ENCODE measurements at places on chromosomes 5 and 9.

GRCh38 chr5:7405277-7405676, 9.3 kb downstream of the ADCY2 start:
- no peak for DNase-seq

DNA sequence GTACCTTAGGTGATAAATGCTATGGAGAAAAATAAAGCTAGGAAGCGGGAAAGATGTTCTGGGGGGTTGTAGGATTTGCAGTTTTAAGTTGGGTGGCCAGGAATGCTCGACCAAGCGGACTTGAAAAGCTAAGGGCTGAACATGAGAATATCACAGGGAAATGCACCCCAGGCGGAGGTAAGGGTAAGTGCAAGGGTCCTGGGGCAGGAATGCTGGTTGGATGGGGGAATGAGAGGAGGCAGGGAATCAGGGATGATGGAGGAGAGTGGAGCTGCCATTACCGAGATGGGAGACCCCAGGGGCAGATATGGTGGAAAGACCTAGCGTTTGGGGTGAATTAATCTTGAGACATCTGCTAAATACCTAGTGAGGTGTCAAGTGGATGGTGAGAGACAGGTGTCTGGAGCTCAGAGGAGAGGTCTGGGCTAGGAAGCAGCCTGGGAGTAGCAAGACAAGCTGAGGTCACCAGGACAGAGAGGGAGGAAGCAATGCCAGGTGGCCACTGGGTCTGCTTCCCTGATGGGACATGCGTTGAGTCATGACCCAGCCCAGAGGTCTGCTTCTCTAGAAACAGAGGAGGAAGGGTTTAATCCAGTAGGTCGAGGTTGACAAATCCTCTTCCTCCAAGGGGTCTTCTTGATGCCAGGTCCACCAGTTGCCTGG, 77.7 kb upstream of the ASS1 start:
- DNase-seq: no peak

DNA sequence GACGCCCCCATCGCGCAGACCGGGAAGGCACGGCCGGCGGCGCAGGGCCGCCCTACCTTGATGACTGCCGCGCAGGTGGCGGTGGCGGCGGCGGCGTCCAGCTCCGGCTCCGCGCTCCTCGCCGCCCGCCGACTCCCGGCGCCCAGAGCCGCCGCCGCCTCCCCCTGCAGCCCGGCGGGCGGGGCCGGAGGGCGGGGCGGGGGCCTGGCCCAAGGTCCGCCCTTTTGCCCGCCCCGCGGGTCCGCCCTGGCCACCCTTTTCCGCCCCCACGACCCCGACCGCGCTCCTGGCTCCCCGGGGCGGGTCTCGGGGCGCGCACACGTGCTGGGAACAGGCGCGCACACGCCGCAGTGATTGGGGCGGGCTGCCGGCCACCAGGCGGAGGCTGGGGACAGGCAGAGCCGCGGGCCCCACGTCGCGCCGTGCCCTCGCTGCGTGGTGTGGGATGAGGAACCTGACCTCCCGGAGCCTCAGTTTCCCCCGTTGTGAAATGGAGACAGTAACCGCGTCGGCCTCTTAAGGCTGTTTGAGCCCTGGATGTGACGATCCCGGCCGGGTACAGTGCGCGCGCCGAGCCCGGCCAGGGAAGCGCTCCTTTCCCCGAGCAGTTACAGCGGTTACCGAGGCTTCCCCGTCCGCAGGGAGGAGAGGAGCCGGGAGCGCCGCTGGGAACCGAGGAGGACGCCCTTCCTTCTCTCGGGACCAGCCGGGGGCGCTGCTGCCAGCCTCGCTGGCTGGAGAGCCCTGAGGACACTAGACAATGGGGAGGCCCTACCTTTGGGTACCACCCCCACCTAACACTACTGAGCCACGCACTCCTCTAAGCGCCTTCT, at the start of gene CORO2A:
Gene CORO2A, minus strand, starts transcription at position 135 of the 833 bp plus-strand sequence. CDS start 34,977 bp downstream, outside the sequence.
- DNase-seq: peak; percentile 69

DNA sequence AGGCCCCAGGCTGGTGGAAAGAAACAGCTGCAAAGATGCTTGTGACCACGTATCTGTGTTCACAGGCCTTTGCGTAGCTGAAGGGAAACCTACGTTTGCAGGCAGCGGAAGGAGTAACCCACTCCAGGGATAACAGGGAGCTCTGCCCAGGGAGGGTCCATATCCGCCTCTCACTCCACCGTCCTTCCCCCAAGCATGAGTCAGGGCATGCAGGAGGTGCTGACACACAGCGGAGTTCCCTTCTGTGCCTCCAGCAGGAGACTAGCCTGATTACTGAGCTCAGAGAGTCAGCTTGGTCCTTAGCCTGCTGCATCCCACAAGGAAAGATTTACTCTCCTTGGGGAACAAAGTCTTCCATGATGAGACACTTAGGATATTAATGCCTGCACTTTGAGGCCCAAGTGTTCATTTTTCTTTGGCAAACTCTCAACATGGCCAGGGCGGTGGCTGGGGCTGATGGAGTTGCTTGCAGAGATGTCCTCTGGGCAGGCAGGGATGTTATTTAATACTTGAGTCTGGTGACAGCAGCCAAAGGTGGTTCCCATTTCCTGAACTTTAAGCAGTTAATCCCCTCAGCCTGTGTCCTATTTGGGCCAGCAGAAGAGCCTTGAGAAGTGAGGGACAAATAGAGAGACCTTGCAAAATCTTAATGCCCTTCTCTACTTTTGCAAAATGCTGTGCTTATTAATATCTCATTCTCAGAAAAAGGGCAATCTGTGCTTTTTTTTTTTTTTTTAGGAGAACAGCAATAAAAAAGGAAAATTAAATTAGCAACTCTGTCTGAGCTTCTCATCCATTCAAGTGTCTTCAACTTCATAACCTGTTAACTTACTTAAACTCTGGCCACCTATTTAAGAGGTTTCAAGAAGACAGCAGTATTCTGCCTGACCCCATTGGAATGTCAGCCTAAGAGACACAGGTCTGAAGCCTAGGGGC, 222.1 kb downstream of the HSPA4 start:
- no peak for DNase-seq

DNA sequence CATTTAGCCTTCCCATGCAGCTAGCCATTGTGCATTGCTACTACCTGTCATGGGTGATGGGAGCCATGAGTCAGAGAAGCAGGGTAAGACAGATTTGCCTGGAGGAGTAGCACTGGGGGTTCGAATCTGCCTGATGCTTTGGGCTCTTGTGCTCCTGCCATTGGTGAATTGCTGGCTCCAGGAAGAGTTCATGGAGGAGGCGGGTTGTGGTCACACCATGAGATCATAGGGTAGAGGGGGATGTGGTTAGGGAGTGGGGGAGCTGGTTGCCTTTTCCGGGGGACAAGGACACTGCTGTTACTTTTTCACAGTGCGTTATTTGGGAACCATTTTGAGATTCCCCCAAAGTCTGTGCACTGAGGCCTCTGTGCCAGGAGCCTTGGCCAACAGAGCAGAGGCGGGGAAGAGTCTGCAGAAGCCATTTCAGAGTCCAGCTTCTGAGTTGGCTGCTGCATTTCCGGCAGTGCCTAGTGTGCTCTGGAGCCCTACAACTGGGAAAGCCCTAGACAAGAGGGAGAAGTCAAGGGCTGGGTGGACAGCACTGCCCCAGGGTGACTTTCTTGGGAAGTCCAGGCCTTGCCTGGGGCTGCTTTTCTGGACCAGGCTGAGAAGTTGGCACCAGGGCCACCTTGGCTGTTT, 6.2 kb downstream of the ANGPTL2 start:
- DNase-seq: no peak

DNA sequence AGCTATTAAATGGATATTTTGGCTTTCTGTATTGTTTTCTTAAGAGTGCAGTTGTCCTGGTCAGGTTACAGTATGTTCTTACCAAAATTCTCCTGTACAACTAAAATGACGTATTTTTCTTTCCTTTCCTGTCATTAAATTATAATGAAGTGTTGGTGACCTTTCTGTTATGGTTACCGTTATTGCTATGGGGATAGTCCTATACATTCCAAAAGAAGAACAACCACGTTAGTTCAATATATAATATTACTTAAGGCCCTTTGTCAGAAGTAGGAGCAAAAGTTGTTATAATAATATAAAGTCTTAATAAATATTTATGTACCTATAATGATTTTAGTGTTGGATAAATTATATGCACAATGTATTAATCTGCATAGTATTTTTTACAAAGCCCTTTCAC, 82.4 kb upstream of the NREP start:
- no peak for DNase-seq

DNA sequence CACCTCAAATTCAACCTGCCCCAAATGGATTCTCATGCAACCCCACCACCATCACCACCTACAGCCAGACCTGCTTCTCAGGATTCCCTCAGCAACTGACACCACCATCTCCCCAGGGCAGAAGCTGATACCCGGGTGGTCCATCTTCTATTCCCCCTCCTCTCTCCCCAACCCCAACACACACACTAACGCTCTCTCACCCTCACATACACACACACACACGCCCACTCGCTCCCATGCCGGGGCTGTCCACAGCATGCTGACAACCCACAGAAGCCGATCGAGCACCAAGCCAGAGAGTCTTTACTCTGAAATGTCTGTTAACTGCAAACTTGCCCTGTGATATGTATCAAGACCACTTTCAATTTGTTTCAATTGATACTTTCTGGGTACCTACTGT, 28.4 kb downstream of the B4GALT1 start:
- no peak for DNase-seq

- peak; percentile 59 for DNase-seq
Observed at GRCh38 chr9:14846871-14847311, 63.3 kb downstream of the FREM1 start.

DNA sequence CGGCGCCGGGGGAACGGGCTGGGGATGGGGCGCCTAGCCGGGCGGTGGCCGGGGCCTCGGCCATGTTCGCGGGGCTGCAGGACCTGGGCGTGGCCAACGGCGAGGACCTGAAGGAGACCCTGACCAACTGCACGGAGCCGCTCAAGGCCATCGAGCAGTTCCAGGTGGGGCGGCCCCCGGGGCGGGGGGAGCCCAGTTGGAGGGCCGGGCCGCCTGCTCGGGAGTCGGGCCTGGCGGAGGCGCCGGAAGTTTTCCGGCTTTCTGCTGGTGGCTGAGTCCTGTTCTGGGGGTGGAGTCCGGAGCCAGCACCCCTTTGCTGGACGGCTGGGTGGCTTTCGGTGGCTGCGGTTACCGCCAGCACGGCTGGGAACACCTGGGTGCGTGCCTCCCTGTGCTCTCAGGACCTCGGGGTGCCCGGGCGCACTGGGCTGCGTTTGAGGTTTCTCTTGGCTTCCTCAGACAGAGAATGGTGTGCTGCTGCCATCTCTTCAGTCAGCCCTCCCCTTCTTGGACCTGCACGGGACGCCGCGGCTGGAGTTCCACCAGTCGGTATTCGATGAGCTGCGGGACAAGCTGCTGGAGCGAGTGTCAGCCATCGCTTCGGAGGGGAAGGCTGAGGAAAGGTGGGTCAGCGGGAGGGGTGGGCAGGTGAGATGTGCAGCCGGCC, 454 bp downstream of the NELFB start:
- no peak for DNase-seq

DNA sequence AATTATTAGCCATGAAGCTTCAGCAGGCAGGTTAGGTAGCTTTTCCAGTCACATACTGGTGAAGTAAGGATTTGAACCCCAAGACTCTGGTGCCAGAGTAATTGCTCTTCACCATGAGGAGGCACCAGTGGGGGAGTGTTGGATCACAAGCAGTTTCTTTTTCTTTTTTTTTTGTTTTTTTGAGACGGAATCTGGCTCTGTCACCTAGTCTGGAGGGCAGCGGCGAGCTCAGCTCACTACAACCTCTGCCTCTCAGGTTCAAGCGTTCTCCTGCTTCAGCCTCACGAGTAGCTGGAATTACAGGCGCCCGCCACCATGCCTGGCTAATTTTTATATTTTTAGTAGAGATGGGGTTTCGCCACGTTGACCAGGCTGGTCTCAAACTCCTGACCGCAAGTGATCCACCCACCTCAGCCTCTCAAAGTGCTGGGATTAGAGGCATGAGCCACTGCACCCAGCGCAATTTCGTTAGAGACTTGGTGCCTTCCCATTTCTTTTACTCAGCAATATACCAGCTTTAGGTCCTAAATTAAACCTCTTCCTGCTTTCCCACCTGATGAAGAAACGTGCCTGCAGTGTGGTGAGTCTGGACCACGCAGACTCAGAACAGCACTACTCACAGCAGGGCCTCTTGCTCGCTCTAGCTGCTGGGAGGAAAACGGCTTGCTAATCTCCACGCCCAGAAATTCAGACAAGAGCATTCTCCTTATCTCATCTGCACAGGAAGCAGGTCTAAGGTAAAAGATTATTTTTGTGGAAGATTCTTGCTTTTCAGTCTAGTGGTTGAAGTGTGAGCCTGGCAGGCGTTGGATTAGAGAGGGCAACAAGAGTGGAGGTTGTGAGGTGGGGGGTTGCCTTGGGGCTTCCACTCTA, at the start of gene S100Z:
Gene S100Z, plus strand, starts transcription at position 596 of the 873 bp plus-strand sequence. CDS start 25,346 bp downstream, outside the sequence.
- no peak for DNase-seq

DNA sequence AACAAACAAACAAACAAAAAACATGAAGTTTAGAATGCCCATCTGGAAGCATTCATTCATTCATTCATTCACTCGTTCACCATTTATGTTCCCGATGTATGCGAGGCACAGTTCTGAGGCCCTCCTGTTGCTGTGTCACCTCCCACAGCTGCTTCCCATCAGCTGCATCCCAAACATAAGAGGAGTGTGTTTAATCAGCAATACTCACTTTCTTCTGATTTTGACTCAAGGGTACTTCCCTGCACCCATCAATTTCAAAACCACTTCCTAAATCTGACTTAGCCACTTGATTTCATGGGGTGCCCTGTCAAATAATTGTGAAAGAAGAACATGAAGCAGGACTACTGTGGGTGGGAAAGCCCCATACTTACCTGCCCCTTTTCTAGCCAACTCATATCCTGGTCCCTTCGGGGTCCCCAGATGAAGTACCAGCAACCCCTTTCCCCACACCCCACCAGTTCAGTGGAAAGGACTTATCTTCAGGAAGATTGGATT, 128.0 kb upstream of the IL12B start:
- peak; percentile 8 for DNase-seq

GRCh38 chr9:88826181-88826580, 165.1 kb upstream of the S1PR3 start:
- DNase-seq: no peak

DNA sequence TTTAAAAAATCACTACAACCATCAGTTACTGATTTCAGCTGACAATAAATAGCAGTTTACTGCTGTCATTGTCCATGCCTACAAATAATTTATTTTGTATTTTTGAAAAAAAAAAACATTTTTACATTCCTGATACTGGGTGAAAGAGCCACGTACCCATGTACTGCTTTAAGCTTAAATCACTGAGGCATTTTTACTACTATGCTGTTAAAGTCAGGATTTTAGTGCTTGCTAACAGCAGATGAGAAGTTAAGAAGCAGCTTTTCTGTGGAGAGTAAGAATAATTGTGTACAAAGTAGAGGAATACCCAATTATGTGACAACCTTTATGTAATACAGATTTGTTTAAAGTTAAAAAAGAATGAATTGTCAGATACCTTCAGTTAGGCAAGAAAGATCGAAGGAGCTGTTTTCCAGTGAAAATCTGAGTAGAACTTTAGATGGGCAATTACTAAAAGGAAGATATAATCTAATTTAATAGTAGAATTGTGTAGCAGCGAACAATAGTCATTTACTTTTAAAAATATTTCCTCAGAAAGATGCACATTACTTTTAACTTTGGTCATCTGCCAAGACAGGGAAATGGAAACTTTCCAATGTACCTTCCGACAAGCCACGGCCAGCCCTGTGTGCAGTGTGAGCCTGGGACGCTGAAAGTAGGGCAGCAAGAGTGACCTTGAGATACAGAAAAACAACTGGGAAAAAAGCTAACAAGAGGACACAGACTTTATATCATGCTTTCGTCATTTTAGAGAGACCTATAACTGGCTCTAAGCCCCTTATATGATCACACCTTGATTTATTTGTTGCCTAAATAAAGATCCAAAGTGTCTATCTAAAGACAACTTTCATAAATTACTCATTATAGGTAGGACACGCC, 39.9 kb downstream of the RHOBTB3 start:
- DNase-seq: no peak

GRCh38 chr9:95078511-95078910, 239.0 kb downstream of the FANCC start:
- DNase-seq: no peak
